ENCODE measurements at places on chromosomes 12 and 14. TPM values are rescaled to one million over a fixed set of nuclear protein-coding genes. Genes with fewer than 3 reads are reported as not detected.

DNA sequence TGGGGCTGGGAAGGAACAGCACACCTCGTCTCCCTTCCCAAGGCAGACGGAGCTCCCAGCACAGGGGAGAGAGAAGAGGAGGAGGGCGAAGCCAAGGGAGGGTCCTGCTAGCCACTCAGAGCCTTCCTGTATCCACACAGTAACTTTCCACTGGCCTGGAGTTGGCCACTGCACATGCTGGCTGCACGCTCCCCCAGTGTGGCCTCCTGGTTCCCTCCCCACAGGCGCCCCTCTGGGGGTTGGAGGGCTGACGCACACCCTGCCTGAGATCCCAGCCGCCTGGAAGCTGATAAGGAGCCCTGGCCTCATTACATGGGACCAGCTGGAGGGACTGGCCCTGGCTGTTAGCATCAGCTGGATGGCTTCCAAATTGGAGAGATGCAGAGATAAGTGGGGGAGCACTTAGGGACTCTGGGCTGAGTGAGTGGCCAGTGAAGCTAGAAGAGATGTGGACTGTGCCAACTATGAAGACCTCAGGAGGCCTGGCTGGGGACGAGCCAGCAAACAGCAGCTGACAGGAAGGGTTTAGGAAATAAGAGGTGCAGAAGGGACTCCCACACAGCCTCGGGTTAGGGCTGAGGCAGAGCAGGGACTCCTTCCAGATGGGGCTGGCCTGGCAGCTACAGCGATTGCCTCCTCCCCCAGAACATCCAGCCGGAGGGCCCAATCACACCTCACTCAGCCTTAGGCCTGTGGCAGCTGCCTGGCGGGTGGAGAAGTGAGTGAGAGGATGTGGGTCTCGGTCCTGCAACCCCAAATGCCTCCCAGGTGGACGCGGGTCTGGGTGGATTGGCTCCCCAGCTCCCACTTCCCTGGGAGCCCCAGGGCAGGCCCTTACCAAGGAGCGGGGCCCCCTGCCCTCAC is 26.3 kb upstream of the BCDIN3D start:
- H3K4me1 ChIP-seq = peaks cover 28% of the 10 kb centered on the region
- peak overlapping the region; percentile 27 for H3K27ac ChIP-seq
- H3K4me3 ChIP-seq = no peak overlapping the region
- H3K36me3 ChIP-seq = no peaks in the 10 kb centered on the region

DNA sequence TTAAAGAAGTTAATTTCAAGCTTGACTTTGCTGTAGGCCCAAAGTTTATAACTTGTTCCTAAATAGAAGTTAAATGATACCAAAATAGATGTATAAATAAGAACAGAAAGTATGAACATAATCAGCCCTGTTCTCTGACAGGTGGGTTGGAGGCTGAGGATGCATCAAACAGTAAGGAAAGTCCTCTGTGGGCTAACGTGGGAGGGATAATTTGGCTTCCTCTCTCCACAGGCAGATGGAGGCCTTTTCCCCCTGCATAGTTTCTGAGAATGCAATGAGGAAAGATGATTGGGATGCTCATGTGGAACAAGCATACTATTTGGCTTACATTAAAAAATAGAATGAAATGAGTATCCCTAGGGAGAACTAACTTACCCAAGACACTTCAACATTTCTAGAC is 56.5 kb downstream of the GARIN6 start:
- H3K27me3 ChIP-seq = no peaks in the 10 kb centered on the region
- no peak overlapping the region for H3K4me3 ChIP-seq
- DNase-seq = no peak
- no peaks in the 10 kb centered on the region for H3K36me3 ChIP-seq
- peaks cover 3% of the 10 kb centered on the region for H3K4me1 ChIP-seq

DNA sequence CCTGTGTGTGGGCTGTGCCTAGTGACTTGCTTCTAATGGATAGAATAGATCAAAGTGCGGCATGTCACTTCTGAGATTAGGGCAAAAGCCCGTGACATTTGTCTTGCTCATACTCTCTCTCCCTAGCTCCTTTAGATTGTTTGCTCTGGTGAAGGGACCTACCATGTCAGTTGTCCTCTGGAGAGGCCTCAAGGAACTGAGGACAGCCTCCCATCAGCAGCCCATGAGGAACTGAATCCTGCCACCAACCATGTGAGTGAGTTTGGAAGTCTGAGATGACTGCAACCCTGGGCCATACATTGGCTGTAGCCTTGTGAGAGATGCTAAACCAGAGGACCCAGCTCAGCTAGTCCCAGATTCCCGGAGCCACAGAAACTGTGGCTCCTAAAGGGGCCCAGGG is 101.6 kb upstream of the ESRRB start:
- H3K4me3 ChIP-seq = no peak overlapping the region
- H3K27me3 ChIP-seq = no peaks in the 10 kb centered on the region
- no peaks in the 10 kb centered on the region for H3K4me1 ChIP-seq
- H3K36me3 ChIP-seq = no peaks in the 10 kb centered on the region

GRCh38 chr12:82279536-82280058 is 78.6 kb downstream of the CCDC59 start:
- DNase-seq = no peak
- H3K27me3 ChIP-seq = no peaks in the 10 kb centered on the region
- no peak overlapping the region for H3K4me3 ChIP-seq
- no peak overlapping the region for H3K27ac ChIP-seq
- no peaks in the 10 kb centered on the region for H3K36me3 ChIP-seq

Gene GDF3
- total RNA-seq = not detected

Gene VPS33A
- 12.5 TPM for total RNA-seq

DNA sequence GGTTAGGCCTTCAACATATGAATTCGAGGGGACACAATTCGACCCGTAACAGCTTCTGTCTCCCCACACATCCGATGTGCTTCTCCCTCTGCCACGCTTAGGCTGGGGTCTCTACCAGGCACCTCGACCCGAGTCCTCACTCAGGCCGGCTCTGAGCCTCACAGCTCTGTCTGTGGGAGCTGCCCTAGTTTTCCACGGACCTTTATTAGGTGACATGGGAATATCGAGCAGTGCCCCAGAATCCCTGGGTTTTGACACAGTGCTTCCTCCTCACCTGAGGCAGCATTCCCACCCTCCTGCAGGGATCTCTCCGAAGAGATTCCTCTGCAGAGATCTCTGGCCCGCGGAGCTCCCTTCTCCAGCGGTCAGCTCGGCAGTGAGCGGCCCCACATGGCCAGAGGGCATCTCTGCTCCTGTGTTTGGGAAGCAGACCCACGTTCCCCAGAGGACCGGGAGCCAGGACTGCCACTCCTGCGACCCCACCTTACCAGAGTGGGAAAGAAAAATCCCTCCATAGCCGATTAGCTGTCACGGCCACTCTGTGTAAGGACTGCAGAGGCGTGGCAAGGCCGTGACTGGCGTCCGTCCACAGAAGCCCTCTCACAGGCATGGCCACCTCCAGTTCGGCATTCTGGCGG is 21.2 kb downstream of the ZBTB42 start:
- H3K27ac ChIP-seq = no peak overlapping the region
- no peak for DNase-seq
- peaks cover 4% of the 10 kb centered on the region for H3K4me1 ChIP-seq

GRCh38 chr14:102928412-102929240 is 6.2 kb downstream of the AMN start:
- peak overlapping the region; percentile 69 for H3K4me3 ChIP-seq
- H3K27me3 ChIP-seq = peaks cover 8% of the 10 kb centered on the region
- H3K27ac ChIP-seq = no peak overlapping the region
- no peak for DNase-seq

DNA sequence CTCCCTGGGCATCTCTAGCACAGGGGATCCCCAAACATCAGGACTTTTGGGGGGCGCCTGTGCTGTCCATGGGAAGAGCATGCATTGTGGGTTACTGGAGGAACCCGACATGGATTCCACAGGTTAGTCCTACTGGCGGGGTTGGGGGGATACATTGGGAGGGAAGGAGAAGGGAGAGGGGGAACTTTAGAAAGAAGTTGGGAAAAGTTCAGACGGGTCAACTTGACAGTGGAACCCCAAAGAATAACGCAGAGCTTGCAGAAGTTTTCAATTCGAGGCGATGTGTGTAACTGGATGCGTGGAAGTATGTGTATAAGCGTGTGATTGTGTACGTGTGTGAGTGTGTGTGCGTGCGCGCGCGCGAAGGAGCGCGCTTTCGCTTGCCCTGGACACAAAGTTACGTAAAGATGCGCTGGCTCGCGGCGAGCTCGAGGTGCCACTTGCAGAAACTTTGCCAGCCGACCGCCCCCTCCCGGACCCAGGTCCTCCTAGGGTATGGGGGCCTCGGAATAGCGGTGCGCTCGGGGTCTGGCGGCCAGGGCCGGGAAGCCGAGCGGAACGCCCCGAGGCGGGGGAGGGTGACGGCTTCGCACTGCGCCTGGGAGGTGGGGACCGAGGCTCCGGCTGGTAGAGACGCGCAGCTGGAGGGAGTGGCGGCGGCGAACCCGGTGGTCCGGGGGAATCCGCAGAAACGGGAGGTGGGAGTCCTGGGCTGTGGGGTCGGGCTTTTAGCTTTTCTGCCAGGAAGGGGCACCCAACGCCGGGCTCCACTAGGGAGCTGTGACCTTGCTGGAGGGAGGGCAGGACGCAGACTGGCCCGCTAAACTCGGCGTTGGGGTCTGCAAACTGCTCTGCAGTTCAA is 669 bp downstream of the RFX4 start:
- peak overlapping the region; percentile 61 for H3K4me3 ChIP-seq
- peaks cover 17% of the 10 kb centered on the region for H3K27me3 ChIP-seq
- peaks cover 21% of the 10 kb centered on the region for H3K4me1 ChIP-seq
- H3K27ac ChIP-seq = no peak overlapping the region
- DNase-seq = no peak
- H3K36me3 ChIP-seq = no peaks in the 10 kb centered on the region

DNA sequence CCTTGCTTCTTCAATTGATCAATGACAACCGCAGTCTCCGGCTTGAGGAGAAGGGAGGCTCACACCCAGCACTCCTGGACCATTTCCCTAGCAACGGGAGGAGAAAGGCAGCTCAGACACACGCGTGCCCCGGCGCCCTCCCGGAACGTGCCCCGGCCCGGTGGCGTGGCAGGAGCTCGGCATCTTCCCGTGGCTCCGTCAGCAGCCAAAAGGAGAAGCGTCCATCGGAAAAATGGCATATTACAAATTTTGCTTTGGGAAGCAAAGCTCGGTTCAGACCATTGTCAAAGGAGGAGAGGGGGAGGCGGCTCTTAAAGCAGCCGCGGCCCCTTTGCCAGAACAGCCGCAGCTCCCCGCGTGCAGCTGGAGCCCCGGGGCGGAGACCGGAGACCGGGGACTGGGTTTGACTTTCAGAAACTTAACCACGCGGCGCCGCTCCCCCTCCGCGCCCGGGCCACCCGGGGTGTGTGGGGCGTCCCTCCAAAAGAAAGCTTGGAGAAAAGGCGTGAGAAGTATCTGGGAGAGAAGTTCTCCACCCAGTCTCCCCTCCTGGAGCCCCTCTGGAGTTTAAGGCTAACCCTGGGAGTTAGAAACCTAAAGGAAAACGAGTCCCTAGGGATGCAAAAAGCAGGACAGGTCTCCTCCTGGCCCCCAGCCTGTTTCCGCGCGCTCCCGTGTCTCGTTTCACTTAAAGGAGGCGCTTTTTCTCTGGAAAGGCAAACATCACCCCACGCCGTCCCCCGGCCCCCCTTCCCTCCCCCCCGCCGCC is 545 bp downstream of the PPFIA2 start:
- H3K27ac ChIP-seq = peak overlapping the region; percentile 53
- H3K27me3 ChIP-seq = no peaks in the 10 kb centered on the region
- no peaks in the 10 kb centered on the region for H3K36me3 ChIP-seq

Gene APAF1
- total RNA-seq = 16.0 TPM

Gene DNAI7
- total RNA-seq = not detected

GRCh38 chr12:15709551-15709950 is 79.6 kb downstream of the EPS8 start:
- H3K4me3 ChIP-seq = no peak overlapping the region
- H3K27me3 ChIP-seq = no peaks in the 10 kb centered on the region
- no peak for DNase-seq
- H3K27ac ChIP-seq = no peak overlapping the region
- H3K36me3 ChIP-seq = no peaks in the 10 kb centered on the region

Gene RPGRIP1
- total RNA-seq = not detected

Gene TPPP2
- not detected for total RNA-seq

- H3K4me1 ChIP-seq = no peaks in the 10 kb centered on the region
- H3K27ac ChIP-seq = no peak overlapping the region
- H3K27me3 ChIP-seq = no peaks in the 10 kb centered on the region
- no peaks in the 10 kb centered on the region for H3K36me3 ChIP-seq
- DNase-seq = no peak
- H3K4me3 ChIP-seq = no peak overlapping the region
These were observed 457.2 kb downstream of the TMTC2 start for GRCh38 chr12:83143950-83144349.

Gene TPH2
- total RNA-seq = not detected

DNA sequence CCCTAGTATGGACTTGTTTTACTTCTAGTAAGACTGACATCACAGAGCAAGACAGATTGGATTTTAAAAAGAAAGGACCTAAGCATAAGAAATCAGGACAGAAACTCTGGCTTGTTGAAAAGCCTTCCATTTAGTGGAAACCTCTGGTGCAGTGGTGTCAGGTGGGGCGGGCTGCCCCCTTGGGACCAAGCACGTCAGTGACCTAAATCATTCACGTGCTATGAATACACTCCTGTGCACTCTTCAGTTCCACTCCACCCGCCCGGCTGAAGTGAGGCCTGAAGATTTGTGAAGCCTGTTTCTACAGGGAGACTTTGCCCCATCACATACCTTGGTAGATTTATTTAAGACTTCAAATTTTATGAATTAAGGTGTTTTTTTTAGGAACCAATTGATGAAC is 58.2 kb upstream of the STRN3 start:
- H3K27me3 ChIP-seq = no peaks in the 10 kb centered on the region
- no peak overlapping the region for H3K4me3 ChIP-seq
- no peak for DNase-seq
- no peak overlapping the region for H3K27ac ChIP-seq
- no peaks in the 10 kb centered on the region for H3K36me3 ChIP-seq

DNA sequence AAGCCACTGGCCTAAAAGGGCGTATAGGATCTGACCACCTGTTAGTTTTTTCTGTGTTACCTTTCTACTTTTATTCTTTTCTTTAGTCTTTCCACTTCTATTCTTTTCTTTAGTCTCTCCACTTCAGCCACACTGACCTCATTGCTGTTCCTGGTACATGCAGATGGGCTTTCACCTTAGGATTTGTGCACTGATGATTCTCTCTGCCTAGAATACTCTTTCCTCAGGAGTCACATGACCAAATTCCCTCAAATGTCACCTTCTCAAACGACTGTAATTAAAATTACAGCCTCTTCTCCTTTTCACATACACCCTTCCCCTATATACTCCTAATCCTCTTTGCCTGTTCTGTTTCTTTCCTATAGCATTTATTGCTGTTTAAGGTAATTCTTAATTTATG is 36.0 kb downstream of the GPHN start:
- no peaks in the 10 kb centered on the region for H3K27me3 ChIP-seq
- H3K36me3 ChIP-seq = no peaks in the 10 kb centered on the region
- no peak overlapping the region for H3K4me3 ChIP-seq
- H3K4me1 ChIP-seq = peaks cover 6% of the 10 kb centered on the region

DNA sequence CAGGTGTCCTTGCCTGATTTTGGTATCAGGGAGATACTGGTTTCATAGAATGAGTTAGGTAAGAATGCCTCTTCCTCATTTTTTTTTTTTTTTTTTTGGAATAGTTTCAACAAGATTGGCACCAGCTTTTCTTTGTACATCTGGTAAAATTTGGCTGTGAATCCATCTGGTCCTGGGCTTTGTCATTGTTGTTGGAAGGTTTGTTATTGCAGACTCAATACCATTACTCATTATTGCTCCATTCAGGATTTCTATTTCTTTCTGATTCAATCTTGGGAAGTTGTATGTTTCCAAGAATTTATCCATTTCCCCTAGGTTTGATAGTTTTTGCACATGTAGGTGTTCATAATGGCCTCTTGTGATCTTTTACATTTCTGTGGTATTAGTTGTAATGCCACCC is 126.0 kb upstream of the KITLG start:
- no peak overlapping the region for H3K27ac ChIP-seq
- no peaks in the 10 kb centered on the region for H3K4me1 ChIP-seq
- no peak for DNase-seq
- no peaks in the 10 kb centered on the region for H3K27me3 ChIP-seq
